ENCODE measurements at places on chromosomes 6 and 20. TPM values are rescaled to one million over a fixed set of nuclear protein-coding genes. Genes with fewer than 3 reads are reported as not detected.

Gene LY6G5B
- 0.93 TPM for total RNA-seq

Gene ZNF165
- total RNA-seq: 0.49 TPM

Gene ZNF391
- total RNA-seq: 0.27 TPM

Gene PSORS1C2
- not detected for total RNA-seq

Gene COL11A2
- total RNA-seq: 0.07 TPM

Gene PLAGL2
- 4.1 TPM for total RNA-seq

Gene HLA-DQB1
- not detected for total RNA-seq

Gene RNF5
- 68.7 TPM for total RNA-seq

Gene USP49
- total RNA-seq: 1.9 TPM

Gene MCCD1
- total RNA-seq: not detected

Gene AKAP7
- 5.3 TPM for total RNA-seq

Gene SYCP2L
- total RNA-seq: not detected

Gene COL19A1
- not detected for total RNA-seq

Gene C6orf132
- 0.10 TPM for total RNA-seq

Gene SLC22A16
- not detected for total RNA-seq

Gene TSPYL1
- total RNA-seq: 48.4 TPM

Gene PREX1
- 66.8 TPM for total RNA-seq

Gene PRICKLE4
- total RNA-seq: 1.3 TPM

Gene TREML2
- total RNA-seq: not detected

Gene B3GAT2
- total RNA-seq: under 0.01 TPM

Gene MAFB
- 0.79 TPM for total RNA-seq

Gene GPR63
- total RNA-seq: under 0.01 TPM

Gene POPDC3
- 0.34 TPM for total RNA-seq

Gene PLCB4
- 0.13 TPM for total RNA-seq

Gene ZFP57
- not detected for total RNA-seq

Gene HCK
- total RNA-seq: not detected

Gene RAET1G
- 0.34 TPM for total RNA-seq
